Stimulated activated CD8-positive, alpha-beta memory T cell treated with anti-CD3 and anti-CD28 coated beads, Interleukin-4, amount 100 ng/mL, for 4 hours (primary cell): ENCODE measurements at places on chromosomes 2 and 18.

DNA sequence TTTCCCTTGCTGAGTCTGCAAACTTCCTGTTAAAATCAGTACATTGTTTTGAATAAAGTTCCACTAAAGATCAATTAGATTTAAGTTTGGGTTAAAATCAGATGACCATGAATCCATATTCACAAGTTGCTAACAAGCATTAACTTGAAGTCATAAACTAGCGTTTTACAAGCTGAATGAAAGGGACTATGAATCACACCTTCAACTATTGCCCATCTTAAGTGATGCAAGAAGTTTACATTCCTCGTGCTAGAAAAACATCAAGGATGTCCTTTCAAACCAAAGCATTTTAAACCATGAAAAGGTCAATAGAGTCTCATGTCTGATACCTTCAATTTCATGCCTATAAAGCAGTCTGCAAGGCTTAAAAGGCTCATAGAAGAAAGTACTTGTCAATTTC lies 257.2 kb upstream of the SYT4 start:
- no peak for DNase-seq

DNA sequence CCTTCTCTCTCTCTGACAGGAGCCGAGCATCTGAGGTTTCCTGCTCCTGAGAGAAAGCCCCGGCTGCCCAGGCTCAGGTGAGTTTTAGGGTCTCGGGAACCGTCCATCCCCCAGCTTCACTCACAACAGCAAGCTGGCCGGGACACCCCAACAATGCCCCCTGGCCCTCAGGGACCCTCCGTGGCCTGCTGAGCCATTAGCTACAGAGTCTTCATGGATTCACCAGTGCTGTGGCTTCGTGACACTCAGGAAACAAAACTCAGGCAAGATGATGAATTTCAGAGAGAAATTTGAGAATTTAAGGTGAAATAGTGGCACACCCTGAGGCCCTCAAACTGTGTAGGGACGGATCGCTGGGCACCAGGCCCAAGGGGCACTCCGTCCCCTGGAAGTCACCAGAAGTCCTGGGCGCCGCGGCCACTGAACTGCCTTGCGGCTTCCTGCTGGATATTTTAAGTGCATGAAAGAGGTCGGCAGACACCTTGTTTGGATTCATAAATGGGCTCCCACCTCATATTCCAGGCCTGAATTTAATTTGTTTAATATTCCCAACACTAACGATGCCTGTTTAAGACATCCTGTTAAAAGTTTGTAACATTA lies 368.3 kb upstream of the SALL3 start:
- DNase-seq, result no peak

GRCh38 chr18:78915446-78916008 lies 64.1 kb upstream of the SALL3 start:
- DNase-seq, result no peak

- peak; percentile 50 for DNase-seq
Measured at GRCh38 chr2:219001577-219002394, 8.6 kb upstream of the CRYBA2 start.

- no peak for DNase-seq
Measured at GRCh38 chr2:172513935-172514586, 41.8 kb upstream of the PDK1 start.

DNA sequence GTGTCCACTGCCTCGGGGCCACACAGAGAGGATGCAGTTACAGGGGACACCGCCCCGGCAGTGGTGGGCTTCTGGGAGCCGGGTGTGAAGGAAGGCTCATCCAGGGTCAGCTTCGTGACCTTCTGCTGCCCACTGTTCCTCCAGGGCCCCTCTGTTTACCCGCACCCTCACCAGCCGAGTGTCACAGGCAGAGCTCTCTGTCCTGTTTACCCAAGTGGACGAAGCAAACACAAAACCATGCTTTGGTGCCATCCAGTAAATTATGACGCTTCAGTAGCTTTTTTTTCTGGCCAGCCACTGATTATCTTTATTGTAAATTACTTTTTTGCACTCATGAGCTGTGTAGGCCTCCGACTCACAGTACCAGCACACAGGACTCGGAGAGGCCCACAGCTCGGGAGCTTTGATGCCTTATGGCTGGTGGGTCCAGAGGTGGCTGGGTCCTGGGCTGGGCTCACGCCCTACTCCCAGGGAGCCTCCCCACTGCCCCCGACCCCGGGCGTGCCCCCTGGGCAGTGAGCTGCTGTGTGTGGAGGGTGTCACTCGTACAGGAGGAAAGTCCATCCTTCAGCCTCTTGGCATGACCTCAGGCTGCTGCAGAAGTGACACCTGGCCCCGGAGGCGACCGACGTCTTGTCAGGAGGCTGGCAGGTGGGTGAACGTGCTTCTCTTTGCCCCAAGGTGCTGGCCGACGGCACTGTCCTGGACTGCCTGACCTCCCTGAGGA lies 9.8 kb downstream of the D2HGDH start:
- no peak for DNase-seq

DNA sequence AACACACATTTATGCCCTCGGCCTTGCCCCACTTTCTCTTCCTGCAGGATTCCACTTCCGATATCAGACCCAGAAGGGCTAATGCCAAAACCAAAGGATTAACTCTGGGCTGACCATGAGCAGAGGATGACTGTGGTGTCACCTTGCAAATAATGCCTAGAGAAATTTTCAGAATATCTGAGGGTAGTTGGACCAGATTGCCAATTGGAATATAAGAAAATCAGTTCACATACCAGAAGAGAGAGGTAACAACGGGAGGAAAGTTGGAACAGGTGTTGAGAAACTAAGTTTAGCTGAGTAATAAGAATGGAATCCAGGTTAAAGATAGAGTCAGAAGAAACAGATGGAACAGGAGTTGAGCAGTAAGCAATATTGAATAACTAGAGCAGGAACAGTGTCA lies 232.7 kb upstream of the UBE2E3 start:
- no peak for DNase-seq

- DNase-seq, result peak; percentile 21
Measured at GRCh38 chr2:236536727-236537398, 32.8 kb upstream of the ACKR3 start.

- no peak for DNase-seq
Measured at GRCh38 chr2:223041527-223042109, 10.4 kb upstream of the KCNE4 start.

GRCh38 chr2:69163109-69163508 lies 150.1 kb downstream of the ANTXR1 start:
- DNase-seq, result no peak

GRCh38 chr18:23460285-23461273 lies 7.5 kb downstream of the RIOK3 start:
- no peak for DNase-seq

DNA sequence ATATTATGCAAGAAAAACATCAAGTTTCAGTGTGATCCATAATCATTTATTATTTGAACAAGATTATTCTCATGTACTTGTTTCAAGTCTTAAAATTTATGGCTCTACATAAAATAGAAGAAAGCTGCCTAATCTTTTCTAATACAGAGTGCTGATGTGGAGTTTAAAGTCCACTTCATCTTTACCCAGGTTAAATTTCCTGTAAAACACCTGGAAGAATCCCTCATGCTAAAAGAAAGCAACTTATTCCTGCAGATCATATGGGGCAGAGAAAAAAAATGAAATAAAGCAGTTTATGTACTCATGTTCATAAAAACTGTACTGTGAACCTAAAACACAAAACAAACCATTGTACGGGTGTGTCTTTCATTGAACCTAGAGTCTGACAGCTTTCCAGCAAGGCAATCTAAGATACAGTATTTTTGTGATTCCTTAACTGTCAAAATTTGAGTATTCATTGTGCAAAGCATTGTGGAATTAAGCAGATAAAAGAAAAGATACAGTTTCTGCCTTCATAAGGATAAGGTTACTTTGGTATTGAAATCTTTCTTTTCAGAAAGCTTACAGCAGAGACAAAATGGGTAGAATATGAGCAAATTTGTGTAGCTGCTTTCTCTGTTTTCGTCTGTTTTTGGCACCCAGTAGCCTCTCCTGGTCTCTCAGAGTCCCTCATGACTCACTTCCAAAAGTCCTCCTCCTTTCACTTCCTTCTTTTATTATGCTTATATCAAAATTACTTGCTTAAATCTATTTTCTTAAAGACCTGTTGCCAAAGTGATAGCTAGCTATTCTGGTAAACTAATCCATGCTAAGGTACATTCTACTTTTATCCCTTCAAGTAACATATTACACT lies 26.9 kb upstream of the GLS start:
- DNase-seq, result no peak

GRCh38 chr2:68997401-68997800 lies 15.6 kb upstream of the ANTXR1 start:
- DNase-seq, result no peak
